ENCODE measurements at places on chromosomes 5 and 9.
A peak's percentile ranks its signal among the peaks of the same experiment; 100 is the strongest.

- no peaks in the 10 kb centered on the region for H3K27me3 ChIP-seq
- peaks cover 5% of the 10 kb centered on the region for H3K4me1 ChIP-seq
- H3K4me3 ChIP-seq, result no peak overlapping the region
- peaks cover 13% of the 10 kb centered on the region for H3K36me3 ChIP-seq
- no peak for DNase-seq
- H3K27ac ChIP-seq, result no peak overlapping the region
These were observed 21.1 kb downstream of the ERCC6L2 start for GRCh38 chr9:95896580-95896979.

GRCh38 chr5:167814828-167815227, 476.6 kb upstream of the WWC1 start:
- H3K27me3 ChIP-seq, result peaks cover 20% of the 10 kb centered on the region
- H3K4me3 ChIP-seq, result peak overlapping the region; percentile 66
- peak; percentile 89 for DNase-seq

DNA sequence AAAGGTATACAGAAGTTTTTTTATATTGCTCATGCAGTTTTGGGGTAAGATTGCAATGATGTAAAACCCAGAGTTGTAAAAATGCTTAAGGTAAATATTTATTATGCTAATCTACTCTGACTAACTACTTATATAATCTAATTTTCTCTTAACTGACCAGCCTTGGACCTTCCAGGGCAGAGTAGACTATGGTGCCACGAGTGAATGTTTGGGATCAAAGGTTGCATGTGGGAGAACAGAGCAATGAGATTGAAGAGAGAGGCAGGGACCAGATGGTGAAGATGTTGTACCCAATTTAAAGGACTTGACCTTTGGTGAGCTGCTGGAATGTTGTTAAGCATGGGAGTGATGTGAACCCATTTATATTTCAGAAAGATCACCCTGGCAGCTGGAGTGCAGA, 34.8 kb upstream of the PANK3 start:
- no peaks in the 10 kb centered on the region for H3K27me3 ChIP-seq
- H3K4me1 ChIP-seq, result peaks cover 10% of the 10 kb centered on the region
- no peak for DNase-seq
- H3K36me3 ChIP-seq, result no peaks in the 10 kb centered on the region
- H3K27ac ChIP-seq, result no peak overlapping the region
- no peak overlapping the region for H3K4me3 ChIP-seq

DNA sequence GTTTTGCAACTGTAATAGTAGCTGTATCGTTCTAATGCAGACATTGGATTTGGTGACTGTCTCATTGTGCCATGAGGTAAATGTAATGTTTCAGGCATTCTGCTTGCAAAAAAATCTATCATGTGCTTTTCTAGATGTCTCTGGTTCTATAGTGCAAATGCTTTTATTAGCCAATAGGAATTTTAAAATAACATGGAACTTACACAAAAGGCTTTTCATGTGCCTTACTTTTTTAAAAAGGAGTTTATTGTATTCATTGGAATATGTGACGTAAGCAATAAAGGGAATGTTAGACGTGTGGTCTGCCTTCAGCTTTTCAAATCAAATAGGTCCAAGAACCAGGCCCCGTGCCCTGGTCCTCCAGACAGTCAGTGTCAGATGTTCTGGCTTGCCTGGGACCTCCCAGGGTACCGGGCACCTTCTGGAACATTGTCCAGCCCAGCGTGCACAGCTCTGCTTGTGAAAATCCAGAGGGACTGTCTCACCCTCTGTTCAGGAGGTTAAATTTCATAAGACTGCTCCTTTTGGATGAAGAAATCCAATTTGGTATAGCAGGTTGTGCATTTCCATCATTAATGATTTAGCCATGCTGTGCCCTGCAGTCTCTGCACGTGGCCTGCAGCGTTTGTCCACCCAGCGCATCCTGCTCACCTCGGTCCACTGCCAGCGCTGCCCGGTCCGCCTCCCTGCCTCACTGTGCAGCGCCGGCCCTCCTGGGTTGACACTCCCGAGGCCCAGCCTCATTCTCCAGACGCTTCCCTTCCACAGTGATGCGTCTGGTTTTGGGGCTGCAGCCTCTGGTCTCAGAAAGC, 6.6 kb upstream of the AHRR start:
- H3K4me3 ChIP-seq, result no peak overlapping the region
- 0 out of 2 replicates have a peak, but pooled peaks cover 6% of the 10 kb centered on the region for H3K36me3 ChIP-seq
- H3K27ac ChIP-seq, result no peak overlapping the region
- peaks cover 5% of the 10 kb centered on the region for H3K4me1 ChIP-seq
- DNase-seq, result no peak
- H3K27me3 ChIP-seq, result peaks cover 8% of the 10 kb centered on the region

GRCh38 chr5:14109041-14109747, 33.9 kb upstream of the TRIO start:
- peak overlapping the region; percentile 94 for H3K27ac ChIP-seq
- H3K36me3 ChIP-seq, result peaks cover 20% of the 10 kb centered on the region
- H3K4me3 ChIP-seq, result peak overlapping the region; percentile 75
- peak; percentile 70 for DNase-seq

Data from HFFc6 (cell line).